ENCODE measurements at places on chromosomes 5 and 9. TPM values are rescaled to one million over a fixed set of nuclear protein-coding genes. Genes with fewer than 3 reads are reported as not detected.

AGXT2 gene
- not detected for total RNA-seq

DNA sequence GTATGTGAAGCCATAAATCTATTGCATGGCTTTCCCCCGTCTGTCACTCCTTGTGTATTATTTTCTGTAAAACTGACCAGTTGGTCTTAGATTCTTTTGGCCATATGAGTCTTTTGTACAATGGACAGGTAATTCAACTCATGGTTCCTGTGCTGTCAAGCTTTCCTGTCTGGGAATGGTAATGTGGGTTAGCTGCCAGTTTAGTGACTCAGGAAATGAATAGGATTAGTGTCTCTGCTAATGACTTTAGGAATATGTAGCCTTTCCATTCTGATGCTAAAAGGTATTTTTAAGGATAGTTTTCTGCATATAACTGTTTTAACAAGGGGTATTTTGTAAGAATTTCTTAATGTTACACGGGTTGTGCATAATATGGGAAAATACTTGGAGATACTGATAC lies 182.7 kb downstream of the PBX3 start:
- DNase-seq = no peak

DNA sequence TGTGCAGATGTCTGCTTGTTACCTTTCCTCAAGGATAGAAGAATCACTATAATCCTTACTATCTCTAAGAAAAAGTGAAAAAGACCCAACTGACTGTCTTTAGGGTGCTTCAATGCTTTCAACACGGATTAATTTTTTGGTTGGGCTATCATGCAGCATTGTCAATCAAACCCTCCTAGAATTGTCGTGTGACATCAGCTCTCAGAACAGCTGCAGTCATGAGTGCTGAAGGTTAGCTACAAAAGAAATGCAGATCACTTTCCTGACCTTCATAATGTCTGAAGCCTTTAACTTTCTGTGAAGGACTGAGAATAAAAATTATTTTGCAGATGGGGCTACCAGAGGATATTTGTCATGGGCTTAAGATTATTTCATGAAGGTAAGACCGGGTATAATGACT lies 107.9 kb upstream of the EFNA5 start:
- no peak for DNase-seq

DNA sequence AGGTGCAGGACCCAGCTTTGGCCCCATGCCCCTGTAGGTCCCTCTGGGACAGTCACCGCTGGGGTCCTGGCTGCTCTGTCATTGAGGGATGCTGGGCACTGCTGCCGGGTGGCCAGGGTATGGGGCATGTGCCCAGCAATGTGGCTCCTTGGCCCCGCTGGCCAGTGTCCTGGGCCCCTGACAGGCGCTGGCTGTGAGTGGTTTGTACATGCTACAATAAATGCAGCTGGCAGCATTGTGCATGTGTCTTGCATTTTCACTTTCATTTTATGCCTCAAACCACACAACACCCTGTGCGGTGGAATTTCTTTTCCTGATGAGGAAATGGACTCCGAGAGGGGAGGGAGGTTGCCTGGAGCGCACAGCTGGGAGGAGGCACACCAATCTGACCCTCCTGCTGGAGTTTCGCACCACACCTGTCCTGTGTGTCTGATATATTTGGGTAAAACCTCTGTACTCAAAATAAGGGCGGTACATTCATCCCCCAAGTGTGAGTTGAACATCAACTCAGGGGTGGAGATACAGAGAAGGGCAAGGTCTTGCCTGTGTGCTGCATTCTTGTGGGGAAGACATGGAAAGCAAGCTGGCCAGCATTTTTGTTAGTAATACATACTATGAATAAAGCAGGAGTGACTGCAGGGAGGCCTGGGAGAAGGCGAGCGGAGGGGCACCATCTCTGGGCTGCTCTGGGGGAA lies 11.7 kb downstream of the TSPAN17 start:
- no peak for DNase-seq

SREK1 gene
- 50.7 TPM for total RNA-seq

DNA sequence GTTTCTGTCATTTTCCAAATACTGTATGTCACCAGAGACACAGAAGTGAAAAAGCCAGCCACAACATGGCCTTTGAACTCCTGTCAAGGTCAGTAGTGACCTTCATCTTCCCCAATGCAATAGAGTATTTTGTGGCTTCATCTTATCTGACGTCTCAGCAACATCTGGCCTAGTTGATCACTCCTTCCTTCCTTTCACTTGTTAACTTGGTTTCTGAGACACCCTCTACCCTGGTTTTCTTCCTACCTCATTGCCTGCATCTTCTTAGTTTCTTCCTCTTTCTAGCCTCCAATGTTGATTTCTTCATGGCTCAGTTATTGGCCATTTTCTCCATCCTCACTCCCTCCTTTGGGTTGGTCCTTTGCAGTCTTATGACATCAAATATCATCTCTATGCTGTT lies 36.3 kb downstream of the GLIS3 start:
- no peak for DNase-seq

GRCh38 chr9:74078647-74079046 lies 418.5 kb upstream of the RORB start:
- no peak for DNase-seq

LIX1 gene
- not detected for total RNA-seq

MPDZ gene
- 97.3 TPM for total RNA-seq

SPEF2 gene
- 2.2 TPM for total RNA-seq

Measured in cardiac septum (tissue), 1 donor.